Thyroid gland (tissue), 4 donors: ENCODE measurements at places on chromosomes 5 and 9.
A peak's percentile ranks its signal among the peaks of the same experiment; 100 is the strongest.

GRCh38 chr9:98488571-98489312 lies 220.0 kb downstream of the GABBR2 start:
- DNase-seq = peak; percentile 80

DNA sequence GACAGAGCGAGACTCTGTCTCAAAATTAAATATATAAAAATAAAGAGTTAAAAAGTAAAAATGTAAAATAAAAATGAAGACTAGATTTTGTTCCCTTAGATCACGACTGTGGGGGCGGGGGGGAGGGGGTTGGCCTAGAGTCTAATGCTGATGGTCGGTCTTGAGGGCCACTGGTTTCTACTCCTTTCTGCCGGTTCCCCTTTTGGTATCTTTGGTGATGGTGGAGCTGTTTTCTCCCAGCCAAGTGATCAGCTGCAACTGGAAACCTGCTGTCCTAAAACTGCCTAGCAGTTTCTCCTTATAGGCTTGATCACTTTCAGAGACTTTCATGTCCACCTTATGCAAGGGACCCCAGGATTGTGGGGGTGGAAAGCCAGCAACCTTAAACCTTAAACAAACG lies 1.1 kb downstream of the SRD5A1 start:
- no peak for DNase-seq

GRCh38 chr5:42785756-42786155 lies 25.9 kb downstream of the SELENOP start:
- DNase-seq = no peak

GRCh38 chr9:131393622-131394463 lies at the start of gene PRRC2B:
PRRC2B (plus strand) TSS chr9:131394086; CDS start chr9:131430145, 36,059 bp downstream.
- DNase-seq = peak; percentile 87

- no peak for DNase-seq
These were observed 398.9 kb upstream of the PCSK5 start for GRCh38 chr9:75491533-75491932.

- no peak for DNase-seq
These were observed 40.9 kb downstream of the CETN3 start for GRCh38 chr5:90368454-90369246.
